ENCODE measurements at places on chromosomes 12 and 14.
A peak's percentile ranks its signal among the peaks of the same experiment; 100 is the strongest.

- DNase-seq, result no peak
Measured at GRCh38 chr14:37081218-37081617, 91.2 kb downstream of the SLC25A21 start.

- DNase-seq, result no peak
Measured at GRCh38 chr12:131082290-131083194, 128.8 kb downstream of the ADGRD1 start.

DNA sequence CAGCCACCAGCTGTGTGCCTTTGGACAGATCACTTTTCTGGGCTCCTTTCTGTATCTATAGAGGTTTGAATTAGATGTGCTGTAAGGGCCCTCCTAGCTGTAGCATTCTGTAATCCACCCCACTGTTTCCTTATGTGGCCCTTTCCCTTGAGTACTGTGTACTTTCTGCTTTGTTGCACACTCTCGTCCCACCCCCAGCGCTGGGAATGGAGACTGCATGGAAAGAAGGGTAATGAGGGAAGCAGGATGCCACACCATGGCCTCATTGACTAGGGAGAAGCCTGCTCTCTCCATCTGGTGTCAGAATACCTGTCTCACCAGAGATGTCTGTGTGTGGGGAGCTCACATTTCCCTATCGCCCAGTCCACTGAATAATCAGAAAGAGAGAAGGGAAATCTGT, 13.6 kb upstream of the GALNT16 start:
- no peak for DNase-seq

DNA sequence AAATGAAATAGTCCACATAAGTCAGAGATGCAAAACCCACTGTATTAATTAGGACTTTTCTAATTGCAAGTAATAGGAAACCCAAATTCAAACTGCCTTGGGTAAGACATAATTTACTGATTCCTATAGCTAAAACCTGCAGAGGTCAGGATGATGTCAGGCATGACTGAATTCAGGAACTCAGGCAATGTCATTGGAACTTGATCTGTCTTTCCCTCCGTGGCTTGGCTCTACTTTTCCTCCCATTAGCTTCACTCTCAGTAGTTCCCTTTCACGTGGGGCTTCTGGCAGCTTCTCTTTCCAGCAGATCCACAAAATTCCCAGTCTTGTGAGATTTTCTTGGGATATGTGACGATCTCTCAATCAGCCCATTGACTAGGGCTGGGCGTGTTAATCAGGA, 2.4 kb upstream of the JDP2 start:
- DNase-seq, result no peak

DNA sequence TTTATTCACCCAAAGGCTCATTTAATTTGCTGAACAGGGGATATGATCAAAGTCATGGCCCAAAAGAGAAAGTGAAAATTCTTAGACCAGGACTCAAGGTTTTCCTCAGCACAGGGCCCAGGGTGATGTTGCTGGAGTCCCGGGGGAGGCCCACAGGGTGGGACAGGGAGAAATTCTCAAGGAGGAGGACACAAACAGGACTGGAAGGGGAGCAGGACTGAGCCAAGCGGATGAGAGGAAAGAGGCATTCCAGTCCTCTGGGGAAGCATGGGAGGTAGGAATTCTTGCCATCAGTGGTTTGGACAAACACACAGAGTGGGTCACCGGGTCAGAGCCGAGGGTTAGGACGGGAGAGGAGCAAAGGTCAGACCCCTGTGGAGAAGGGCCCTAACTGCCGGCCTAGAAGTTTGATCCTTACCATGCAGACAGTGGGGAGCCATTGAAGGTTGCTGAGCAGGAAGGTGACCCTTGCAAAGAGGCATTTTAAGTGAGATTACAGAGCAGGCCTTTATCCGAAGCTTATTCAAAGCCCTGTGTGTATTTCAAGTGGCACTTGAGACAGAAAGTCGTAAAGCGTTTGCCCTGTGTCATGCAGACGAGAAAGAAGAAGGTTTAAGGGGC, 68.4 kb upstream of the PTGR2 start:
- no peak for DNase-seq

DNA sequence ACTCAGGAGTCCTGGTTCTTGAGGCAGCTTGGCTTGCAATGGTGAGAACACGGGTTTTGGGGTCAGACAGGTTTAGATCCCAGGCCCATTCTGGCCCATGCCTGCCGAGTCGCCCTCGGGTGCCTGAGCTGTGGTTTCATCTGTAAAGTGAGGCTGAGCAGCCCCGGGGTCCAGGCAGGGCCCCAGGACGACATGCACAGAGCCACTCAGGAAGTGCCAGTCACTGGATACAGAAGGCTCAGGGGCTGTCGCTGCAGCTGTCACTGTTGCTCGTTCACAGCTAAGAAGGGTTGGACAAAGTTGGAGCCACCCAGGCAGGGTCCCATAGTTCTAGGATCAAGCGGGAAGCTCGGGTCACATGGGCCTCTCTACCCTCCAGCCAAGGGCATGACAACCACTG, 403.1 kb downstream of the BCL11B start:
- DNase-seq, result no peak

DNA sequence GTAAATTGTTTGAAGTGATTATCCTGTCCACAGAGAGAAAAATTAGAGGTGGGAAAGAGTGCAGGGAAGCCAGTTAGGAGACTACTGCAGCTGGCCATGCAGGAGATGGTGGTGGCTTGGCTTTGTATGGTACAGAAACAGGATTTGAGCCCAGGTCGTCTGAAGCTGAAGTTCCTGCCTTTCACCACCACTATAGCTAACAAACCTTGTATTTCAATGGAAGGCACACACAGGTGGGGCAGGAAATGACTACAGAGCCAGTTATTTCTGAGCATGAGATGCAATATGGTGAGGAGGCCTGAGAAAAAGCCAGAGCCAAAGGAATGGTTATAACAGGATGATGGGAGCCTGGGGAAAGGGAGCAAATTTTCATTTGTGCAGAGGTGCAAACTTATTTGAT, 103.9 kb downstream of the BTG1 start:
- DNase-seq, result no peak

DNA sequence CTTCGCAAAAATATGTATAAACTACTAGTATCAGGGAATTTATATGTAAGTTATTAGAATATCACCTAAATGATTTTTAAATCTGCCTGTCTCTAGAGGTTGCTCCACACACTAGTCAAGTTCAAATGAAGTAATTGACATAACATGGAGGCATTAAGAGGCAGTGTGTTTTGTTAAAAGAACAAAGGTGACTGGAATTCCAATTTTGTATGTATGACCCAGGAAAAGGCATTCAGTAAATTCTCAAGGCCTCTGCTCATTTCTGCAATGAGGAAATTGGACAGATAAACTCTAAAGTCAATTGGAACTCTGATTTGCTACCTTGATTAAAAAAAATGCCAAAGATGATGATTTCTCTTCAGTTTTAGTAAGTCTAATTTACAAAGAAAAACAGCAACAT, 117.1 kb downstream of the NAV3 start:
- no peak for DNase-seq

- DNase-seq, result no peak
Measured at GRCh38 chr12:33484161-33484560, 44.5 kb upstream of the SYT10 start.

DNA sequence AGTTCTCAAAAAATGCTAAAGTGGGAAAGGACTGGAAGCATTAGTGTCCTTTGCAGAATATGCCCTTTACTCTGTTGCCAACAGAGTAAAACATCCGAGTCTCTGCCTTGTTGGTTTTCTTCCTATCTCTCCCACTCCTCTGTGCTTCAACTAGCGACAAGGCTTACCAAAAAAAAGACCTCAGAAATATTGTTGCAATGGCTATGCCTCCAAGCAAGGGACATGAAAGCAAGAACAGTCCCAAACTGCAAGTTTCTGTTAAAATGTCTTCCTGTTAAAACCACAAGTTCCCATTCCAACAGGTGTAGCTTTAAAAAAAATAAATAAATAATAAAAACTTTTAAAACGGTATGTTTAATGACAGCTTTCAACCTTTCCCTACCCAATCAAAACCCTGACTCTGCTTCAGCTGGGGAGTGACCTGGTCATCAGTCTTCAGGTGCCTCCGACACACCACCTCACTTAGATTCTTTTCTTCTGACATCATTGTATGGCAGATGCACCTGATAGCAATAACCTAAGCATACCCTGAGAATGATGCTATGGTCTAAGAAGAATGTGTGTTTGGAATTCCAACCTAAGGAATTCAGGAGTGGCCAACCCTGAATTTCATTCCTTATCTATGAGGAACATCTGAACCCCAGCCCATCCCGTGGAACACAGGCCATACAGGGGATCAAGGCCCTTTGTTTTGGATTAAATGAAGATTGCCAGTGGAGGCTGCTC, 81.0 kb downstream of the RPS29 start:
- no peak for DNase-seq

- no peak for DNase-seq
Measured at GRCh38 chr12:6828781-6829535, 751 bp downstream of the P3H3 start.

GRCh38 chr12:129635021-129635685, 268.7 kb downstream of the TMEM132D start:
- DNase-seq, result no peak

- DNase-seq, result no peak
Measured at GRCh38 chr14:90717916-90718315, 98.3 kb downstream of the TTC7B start.

- no peak for DNase-seq
Measured at GRCh38 chr12:104026841-104027599, 23.0 kb downstream of the GLT8D2 start.

- DNase-seq, result no peak
Measured at GRCh38 chr14:22491683-22492621, 97.1 kb downstream of the DAD1 start.

GRCh38 chr12:17511369-17511768, 578.6 kb downstream of the RERGL start:
- no peak for DNase-seq

DNA sequence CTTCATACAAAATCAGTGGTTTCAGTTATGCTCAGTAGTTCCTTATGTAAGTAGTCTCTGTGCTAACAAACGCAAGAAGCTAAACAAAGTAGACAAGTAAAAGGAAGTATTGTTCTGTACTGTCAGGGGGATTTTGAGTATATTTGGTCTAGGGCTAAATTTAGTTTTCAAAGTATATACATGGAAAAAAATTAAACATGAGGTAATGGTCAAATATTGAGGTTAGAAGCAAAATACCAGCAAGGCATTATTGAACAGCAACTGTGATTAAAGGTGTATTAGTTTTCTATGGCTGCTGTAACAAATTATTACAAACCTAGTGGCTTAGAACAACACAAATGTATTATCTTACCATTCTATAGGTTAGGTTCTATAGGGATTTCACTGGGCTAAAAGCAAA, 18.8 kb downstream of the GNG2 start:
- DNase-seq, result no peak

GRCh38 chr14:95815226-95815690, 61.4 kb upstream of the TUNAR start:
- DNase-seq, result no peak

- no peak for DNase-seq
Measured at GRCh38 chr12:109741286-109741969, 27.8 kb downstream of the FAM222A start.

DNA sequence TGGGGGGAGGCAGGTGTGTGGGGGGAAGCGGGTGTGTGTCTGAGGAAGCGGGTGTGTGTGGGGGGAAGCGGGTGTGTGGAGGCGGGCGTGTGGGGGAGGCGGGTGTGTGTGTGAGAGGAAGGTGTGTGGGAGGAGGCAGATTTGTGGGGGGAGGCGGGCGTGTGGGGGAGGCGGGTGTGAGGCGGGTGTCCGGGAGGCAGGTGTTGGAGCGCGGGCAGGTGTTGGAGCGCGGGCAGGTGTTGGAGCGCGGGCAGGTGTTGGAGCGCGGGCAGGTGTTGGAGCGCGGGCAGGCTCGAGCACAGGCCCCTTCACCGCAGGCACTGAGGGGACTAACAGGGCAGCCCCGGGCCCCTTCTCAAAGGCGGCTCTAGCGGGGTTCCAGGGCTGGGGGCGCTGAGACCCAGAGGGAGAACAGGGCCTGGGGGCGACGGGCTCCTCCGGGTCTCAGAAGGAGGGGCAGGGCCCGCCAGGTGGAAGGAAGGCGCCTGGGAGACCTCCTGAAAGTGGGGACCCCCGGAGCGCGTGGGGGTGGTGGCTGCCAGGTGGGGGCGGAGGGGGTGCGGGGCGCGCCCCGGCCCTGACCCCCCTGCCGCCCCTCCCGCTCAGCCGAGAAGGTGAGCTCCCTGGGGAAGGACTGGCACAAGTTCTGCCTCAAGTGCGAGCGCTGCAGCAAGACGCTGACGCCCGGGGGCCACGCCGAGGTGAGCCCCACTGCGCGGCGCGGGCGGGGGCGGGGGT, 3.2 kb downstream of the CRIP2 start:
- DNase-seq, result no peak

GRCh38 chr12:96208346-96208745, 14.2 kb downstream of the ELK3 start:
- DNase-seq, result no peak

DNA sequence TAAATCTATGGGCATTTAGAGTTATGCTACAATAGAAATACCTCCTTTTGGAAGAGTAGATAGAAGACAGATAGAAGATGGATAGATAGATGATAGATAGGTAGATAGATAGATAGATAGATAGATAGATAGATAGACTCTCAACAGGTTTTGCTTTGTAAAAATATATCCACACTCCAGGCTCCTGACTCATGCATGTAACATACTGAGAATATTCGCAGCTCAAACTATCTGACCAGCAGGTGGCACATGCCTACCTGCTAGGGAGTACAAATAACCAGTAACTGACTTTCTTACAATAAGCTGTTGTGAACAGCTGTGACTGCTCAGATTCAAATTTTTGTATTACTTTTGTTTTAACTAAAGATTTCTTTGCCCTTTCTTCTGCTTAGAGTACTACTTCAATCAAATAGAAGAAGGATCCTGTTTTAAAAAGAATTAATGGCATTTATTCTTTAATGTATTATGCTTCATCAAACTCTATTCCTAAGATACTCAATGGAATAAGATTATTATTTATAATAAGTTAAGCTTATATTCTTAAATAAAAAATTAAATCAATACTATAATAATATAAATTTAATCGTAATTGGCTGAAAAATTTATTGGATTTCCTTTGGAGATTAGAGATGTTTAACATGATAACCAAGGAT, 15.8 kb upstream of the CPNE8 start:
- peak; percentile 21 for DNase-seq

Measured in activated T-cell treated with anti-CD3 and anti-CD28 coated beads for 24 hours (primary cell).